ENCODE measurements at places on chromosomes 3 and 15.

DNA sequence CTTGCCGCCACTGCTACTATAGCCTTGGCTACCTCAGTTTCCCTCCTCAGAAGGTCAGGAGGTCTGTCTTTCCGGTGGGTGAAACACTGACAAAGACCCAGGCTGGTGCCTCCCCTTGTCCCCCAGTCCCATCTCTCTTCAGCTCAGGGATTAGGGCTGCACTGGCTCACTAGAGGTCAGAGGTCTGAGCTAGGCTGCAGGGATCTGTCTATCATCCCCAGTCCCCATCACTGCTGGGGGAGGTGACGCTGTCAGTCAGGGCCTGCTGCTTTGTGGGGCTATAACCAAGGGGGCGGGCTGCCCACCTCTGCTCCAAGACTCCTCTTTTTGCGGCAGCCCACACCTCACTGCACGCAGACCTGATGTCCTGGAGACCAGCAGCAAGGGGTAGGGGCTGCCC lies 13.7 kb downstream of the SEMA3F start:
- DNase-seq: no peak

DNA sequence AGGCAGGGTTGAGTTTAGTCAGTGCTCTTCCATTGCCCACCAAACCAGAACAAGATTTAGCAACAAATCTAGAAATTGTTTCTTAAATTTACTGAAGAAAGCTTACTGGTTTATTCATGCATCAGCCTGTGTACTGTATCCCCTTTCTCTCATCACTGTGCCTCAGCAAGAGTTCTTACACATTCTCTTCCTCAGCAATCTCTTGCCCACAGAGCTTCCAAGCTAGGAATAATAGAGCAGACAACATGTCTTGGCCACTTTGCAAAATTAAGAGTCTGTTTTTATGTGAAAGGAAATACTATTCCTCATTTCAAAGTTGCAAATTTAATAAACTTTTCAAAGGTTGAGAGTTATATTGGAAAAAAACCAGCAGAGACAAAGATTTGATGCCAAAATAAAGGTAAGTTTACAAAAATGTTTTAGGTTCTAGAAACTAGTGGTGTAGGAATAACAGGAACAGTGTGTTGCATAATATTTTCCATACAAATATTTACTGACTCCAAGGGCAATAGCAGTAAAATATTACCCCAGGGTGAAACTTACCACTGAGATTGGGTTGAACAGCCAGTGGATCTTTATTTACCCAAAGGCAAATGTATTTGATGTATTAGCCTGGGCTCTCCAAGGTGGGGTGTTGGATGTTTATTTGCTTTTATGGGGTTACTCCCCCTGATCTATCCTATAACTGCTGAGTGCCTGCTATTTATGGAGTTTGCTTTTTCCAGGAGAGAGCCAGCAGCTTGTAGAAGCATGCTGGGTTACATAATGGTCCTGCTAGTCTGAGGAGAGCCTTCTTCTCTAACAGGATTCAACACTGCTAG lies 276.7 kb downstream of the ADAMTSL3 start:
- no peak for DNase-seq

GRCh38 chr3:67774676-67775075 lies 120.3 kb upstream of the SUCLG2 start:
- no peak for DNase-seq

GRCh38 chr3:143215059-143215458 lies 95.5 kb downstream of the CHST2 start:
- DNase-seq: no peak

DNA sequence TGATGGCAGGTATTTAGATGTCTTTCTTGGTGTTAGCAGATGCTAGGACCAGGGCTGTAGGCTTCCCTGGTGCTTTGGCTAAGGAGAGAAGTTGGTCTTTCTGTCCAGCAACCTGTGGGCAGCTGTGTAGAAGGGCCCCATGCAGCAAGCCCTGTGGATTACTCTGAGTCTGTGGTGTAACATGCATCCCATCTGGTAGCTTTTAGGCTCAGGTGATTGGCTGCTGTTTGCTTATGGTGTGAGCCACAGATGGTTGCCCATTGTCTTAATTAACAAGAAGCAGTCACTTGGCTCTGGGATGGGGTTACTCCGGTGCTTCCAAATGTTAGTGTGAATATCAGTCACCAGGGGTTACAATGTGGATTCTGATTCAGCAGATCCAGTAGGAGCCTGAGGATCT lies 368.6 kb upstream of the C2CD4B start:
- no peak for DNase-seq

DNA sequence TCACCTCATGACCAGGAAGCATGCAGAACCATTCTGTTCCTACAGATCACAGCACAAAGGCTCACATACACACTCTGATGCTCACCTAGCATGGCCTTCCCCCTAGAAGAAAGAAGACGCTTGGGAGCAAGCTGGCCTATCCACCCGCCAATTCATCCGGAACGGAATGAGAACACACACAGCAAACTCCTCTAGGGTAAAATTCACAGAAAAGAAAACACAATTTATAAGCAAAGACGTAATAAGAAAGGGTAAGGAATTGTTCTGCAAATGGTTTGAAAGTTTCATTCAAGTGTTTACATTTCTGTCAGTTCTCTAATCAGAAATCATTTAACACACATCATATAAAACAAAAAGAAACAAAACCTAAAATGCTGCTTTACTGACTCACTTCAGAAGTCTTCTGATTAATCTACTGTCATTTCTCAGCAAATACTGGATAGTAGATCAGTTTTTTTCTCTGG lies 218.1 kb downstream of the OSBPL10 start:
- DNase-seq: no peak

- peak; percentile 4 for DNase-seq
Measured at GRCh38 chr3:133991637-133992036, 38.1 kb downstream of the SLCO2A1 start.

DNA sequence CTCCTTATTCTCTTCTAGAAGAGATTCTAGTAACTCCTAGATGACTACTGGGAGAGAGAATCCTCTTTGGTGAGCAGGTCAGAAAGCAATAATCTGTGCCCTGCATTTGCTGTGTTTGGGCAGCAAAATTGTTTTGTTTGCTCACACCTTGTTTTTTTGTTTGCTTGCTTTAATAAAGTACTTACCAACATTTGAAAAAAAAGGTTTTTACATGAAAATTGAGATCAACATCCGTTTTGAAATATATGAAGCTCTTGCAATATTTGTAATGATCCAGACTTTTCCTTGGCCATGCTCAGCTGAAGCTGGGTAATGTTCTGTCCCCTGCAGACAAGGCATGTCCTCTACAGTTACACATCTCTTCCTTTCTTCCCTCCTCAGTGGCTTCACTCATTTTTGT lies 62.2 kb downstream of the DIPK2A start:
- no peak for DNase-seq
